PC-3 (cell line): ENCODE measurements at places on chromosomes 11 and 22. TPM values are rescaled to one million over a fixed set of nuclear protein-coding genes. Genes with fewer than 3 reads are reported as not detected.
A peak's percentile ranks its signal among the peaks of the same experiment; 100 is the strongest.

- DNase-seq = peak; percentile 68
These were observed 9.7 kb upstream of the THY1 start for GRCh38 chr11:119432484-119433357.

SESN3 gene
- total RNA-seq = 0.23 and 0.55 TPM in 2 replicates

- peak; percentile 37 for DNase-seq
These were observed 220.9 kb upstream of the PITPNB start for GRCh38 chr22:28139961-28140360.

- DNase-seq = no peak
These were observed 8.9 kb upstream of the EHD1 start for GRCh38 chr11:64887234-64887756.

DNA sequence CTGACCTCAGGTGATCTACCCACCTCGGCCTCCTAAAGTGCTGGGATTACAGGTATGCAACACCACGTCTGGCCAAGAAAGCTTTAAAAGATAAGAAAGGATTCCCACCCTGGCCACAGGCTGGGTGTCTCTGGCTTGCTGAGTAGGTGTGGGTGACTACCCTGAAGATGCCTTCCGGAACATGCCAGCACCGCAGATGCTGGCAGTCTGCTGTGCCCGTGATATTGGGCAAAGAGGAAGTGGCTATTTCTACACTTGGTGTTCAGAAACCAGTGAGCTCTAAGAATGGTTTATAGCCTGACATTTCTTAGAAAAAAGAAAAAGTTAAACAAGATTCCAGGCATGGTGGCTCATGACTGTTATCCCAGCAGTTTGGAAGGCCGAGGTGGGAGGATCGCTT is 6.1 kb downstream of the MRPL11 start:
- no peak for DNase-seq

DNA sequence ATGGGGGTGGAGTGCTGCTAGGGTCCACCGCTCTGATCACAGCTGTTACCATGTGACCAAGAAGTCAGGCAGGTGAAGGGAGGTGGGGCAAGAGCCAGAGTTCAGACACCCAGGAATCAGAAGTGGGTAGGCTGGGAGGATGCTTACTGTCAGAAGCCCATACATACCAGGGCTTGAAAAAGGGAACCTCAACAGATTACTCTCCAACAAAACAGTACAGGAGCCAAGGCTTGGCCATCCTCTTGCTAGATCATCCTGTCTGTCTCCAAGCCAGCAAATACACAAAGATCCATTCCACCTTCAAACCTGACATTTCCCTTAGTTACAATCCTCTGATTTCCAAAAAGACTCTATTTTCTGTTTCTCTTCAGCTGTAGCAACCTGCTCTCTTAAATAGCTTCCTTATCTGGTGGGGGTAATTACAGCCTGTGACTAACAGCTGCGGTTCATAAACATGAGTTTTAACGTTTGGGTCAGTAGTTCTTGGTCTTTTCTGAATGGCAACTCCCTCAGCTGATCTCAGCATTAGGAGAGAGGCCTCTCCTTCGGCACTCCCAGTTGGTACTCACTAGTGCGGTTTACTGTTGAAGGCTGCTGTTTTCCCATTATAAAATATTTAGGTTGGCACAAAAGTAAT is 31.1 kb upstream of the WT1 start:
- DNase-seq = peak; percentile 31

- DNase-seq = peak; percentile 41
These were observed 92.4 kb downstream of the KCNC1 start for GRCh38 chr11:17827006-17827405.
